Endodermal cell (in vitro differentiated cells): ENCODE measurements at places on chromosomes 3 and 15. TPM values are rescaled to one million over a fixed set of nuclear protein-coding genes. Genes with fewer than 3 reads are reported as not detected.

The LMOD3 gene
- total RNA-seq = not detected in 2 replicates

The CAV3 gene
- total RNA-seq = not detected in 3 replicates

The SNX22 gene
- total RNA-seq = 1.6 to 4.2 TPM (median 1.8 TPM) in 3 replicates

DNA sequence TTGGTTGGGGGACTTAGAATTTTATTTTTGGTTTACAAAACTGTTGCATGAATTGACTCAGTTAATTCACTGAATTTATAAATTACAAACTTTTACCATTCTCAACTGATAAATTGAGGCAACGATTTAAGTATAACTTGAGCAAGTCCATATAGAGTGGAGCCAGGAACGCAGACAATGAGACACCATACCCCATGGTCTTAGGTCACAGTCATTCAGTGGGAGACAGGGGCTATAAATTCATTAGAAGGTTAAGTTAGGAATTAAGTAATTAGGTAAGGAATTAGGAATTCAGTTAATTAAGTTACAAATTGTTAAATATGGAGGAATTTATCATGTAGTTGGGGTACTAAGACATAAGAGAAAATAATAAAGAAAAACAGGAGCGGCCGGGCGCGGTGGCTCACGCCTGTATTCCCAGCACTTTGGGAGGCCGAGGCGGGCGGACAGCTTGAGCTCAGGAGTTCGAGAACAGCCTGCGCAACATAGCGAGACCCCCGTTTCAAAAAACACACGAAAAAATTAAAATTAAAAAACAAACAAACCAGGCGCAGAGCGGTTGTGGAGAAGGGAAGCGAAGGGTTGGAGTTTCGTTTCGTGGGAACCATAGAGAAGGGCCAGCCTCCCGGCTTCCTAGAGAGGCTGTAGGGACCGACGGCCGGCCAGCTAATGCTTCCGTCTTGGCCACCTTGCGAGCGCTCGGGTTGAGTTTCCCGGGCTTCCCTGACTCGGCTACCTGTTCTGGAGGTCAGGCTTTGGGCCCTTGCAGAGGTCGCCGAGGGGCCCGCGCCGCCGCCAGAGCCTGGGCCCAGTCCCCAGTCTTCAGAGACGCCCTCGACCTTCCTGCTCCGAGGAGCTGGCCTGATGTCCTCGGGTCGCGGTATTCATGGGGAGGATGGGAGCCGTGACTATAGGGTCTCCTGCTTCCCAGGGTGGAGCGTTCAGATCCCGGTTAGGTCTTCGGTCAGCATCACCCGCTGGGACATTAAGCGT is at the start of gene ZNF619:
Gene ZNF619, plus strand, starts transcription at position 645 of the 993 bp plus-strand sequence. CDS start 858 bp downstream, outside the sequence.
- peak; percentile 88 for DNase-seq

DNA sequence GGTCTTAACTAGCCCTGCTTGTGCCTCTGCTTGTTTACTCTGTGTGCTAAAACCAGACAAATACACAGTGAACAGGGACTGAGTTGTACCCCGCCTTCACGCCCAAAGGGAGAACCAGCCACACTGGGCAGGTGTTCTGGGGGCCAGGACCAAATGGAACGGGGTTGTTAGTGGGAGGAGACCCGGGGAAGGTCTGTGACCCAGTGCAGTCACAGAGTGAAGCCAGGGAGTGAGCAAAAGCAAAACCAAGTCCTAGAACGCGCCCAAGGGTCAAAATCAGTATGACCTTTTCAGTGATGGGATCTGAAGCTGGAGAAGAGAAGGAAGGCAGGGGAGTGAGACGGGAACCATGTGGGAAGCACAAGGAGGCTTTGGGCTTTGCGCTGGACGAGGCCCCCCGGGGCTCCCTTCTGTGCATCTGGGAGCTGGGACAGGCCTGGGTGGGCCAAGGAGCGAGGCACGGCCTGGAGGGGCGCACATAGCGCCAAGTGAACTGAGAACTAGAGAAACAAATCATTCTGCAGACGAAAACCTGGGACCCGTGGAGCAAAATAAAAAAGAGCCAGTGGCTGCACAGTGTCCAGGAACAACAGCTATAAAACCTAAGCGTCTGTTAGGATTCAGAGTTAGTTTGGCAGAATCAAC is 78.3 kb upstream of the ALDH1A3 start:
- peak; percentile 24 for DNase-seq

GRCh38 chr3:56795829-56796185 is 5.9 kb downstream of the ARHGEF3 start:
- DNase-seq = peak; percentile 20

DNA sequence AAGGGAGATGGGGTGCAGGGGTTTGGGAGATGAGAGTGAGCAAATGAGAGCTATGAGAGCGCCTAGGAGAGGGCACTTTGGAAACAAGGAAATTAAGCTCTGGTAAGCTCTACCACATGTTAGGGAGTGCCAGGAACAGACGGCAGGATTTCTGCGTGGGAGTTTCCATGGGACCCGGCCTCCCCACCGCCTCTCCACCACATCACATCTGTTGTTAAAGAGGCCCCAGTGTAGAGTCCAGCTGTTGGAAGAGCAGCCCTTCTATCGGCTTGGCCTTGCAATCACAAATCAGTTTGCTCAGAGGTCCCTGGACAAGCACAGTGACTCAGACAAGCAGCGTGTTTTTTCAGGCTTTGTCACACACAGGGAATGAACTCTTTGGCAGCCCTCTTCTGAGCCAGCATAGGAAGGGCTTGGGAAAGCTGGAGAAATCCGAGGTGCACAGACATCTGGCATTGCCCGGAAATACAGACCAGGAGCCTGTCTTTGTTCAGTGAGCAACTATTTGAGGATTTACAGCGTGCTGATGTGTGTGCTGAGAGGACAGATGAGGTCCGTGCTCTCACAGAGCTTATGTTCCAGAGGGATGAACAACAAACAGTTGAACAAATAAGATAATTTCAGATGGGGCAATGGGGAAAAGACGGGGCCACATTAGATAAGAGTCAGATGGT is 370.6 kb upstream of the PROK2 start:
- DNase-seq = no peak
